Tibial nerve (tissue), 4 donors: ENCODE measurements at places on chromosomes 3 and 15. TPM values are rescaled to one million over a fixed set of nuclear protein-coding genes. Genes with fewer than 3 reads are reported as not detected.

CSK gene
- 26.3 TPM for total RNA-seq

FAM174B gene
- 16.5 TPM for total RNA-seq

LSAMP gene
- 4.0 TPM for total RNA-seq

FURIN gene
- 71.1 TPM for total RNA-seq

IL17RE gene
- total RNA-seq = 3.1 TPM

GXYLT2 gene
- total RNA-seq = 18.2 TPM

ALDH1L1 gene
- 34.5 TPM for total RNA-seq

LMCD1 gene
- 90.9 TPM for total RNA-seq
